T-helper 1 cell (primary cell): ENCODE measurements at places on chromosomes 5 and 9.
A peak's percentile ranks its signal among the peaks of the same experiment; 100 is the strongest.

DNA sequence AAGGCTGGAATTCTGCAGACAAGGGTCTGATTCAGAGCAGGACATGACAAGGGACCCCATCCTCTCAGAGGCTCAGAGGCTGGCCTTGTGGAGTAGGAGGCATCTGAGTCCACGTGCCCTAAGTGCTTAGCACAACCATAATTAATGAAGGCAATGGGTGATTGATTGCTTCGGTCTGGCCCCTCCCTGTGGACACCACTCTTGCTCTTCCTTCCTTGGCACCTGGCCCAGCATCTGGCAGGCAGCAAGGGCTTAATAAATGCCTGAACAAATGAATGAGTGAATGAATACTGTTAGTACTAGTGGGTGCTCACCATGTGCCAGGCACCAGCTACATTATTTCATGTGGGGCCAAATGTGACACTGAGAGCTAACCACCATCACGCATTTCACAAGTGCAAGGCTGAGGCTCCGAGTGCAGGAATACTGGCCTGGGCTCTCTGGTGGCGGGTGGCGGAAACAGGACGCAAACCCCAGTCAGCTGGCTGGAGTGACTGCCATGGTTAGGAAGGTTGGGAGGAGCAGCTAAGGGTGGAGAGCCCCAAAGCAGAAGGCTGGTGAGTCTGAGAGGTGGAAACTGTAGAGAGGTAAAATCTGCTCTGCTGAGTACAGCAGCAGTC lies 53.6 kb downstream of the ASS1 start:
- DNase-seq: no peak

DNA sequence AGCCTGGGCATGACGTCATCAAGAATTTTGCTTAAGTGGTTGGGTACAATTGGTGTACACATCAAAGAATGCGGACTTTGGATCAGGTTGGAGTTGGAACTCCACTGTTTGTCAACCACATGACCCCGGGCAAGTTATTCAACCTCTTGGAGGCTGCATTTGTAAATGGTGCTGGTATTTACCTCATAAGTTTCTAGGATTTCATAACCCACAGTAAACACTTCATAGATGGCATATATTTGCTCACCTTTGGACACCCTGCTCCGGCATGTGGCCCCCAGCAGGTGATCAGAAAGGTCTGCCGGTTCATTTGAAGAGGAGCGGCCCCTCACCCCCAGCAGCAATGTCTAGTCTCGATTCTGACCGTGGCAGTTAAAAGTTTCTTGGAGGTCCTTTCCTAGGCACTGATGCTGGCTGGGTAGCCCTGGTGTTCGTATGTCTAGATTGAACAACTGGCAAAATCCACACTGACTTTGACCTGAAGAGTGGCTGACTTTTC lies 60.6 kb downstream of the IL6ST start:
- DNase-seq: no peak

GRCh38 chr9:36152741-36153438 lies 16.3 kb upstream of the CCIN start:
- DNase-seq: no peak

GRCh38 chr5:147734894-147735293 lies 47.6 kb downstream of the JAKMIP2 start:
- no peak for DNase-seq

- DNase-seq: peak; percentile 8
Measured at GRCh38 chr5:157689942-157690689, 18.8 kb downstream of the C5orf52 start.

GRCh38 chr9:8660383-8660782 lies 860.8 kb upstream of the DMAC1 start:
- no peak for DNase-seq

DNA sequence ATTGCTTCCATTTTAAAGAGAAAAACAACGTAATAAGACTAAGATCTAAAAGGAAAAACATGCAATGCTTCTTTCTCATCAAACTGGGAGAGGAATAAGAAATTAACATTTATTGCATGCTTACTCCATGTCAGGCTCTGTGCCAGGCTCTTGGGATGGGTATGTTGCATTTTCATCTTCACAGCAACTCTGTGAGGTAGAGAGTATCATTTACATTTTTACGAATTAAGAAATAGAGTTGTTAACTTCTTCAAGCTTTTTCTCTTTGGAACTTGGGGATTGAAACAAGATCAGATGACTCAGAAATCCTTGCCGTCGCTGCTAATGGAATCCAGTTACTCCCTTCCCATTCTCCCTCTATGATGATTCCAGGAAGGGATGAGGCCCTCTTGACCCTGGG lies 39.5 kb downstream of the PDE8B start:
- no peak for DNase-seq

DNA sequence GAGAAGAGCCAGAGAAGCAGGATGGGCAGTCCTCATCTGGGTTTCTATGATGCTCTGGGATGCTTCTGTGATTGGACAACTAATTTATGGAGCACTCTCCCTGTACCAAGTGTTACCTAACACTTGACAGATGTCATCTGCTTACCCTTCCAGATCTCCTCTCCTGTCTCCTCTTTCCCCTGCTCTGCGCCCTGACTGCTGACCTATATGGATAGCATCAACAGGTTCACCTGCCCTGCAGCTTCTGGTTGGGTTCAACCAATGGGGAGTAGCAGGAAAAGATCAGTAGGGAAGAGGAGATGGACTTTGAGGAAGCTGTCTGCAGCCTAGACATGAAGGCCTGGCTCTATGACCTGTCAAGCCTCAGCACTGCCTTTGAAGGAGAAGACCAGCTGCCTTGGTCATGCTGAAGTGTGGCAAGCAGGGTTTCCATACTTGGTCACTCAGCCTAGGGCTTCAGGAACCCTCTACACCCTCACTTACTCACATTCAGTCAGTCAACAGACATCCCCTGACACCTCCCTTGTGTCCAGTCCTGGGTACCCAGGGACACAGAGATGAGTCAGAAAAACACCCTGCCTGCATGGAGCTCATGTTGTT lies 11.3 kb upstream of the P4HA2 start:
- DNase-seq: no peak

GRCh38 chr9:107600060-107600573 lies 110.5 kb upstream of the KLF4 start:
- no peak for DNase-seq

GRCh38 chr5:26761446-26761845 lies 276.9 kb downstream of the CDH9 start:
- no peak for DNase-seq

- DNase-seq: no peak
Measured at GRCh38 chr5:171422902-171423663, 3.6 kb downstream of the FGF18 start.

GRCh38 chr5:38596981-38597380 lies 40.5 kb upstream of the LIFR start:
- no peak for DNase-seq

DNA sequence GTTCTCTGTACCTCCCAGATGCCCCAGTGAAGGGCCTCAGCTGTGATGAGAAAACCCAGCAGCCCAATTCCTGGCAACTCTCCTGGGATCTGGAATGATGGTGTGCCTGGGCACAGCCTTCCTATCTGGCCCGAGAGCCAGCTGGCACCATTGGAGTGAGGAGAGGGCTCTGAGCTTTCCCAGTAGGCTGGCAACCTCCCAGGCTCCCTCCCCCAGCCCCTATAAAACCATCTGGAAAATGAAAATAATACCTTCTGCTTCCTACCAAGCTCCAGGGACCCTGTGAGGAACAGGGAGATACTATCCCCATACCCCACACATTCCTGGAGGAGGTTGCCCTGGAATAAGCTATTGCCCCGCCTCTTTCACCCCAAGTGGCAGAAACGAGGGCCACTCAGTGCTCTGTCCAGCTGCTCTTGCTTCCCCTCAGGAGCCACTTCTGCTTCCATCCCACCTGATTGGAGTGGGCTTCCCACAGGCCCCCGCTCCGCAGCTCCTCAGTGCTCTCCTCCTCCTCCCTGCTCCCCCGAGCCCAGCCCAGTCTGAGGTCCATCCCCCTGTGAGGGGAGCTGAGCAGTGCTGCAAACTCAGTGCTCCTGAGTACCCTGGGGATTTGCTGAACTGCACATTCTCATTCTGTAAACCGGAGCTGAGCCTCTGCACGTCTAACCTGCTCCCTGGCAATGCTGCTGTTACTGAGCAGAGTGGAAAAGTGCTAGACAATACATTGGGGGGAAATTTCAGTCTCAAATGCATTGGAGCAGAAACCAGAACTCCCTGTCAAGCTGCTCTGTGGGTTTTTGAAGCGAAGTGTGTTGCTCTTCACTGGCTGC lies 74.7 kb downstream of the THBS4 start:
- no peak for DNase-seq

DNA sequence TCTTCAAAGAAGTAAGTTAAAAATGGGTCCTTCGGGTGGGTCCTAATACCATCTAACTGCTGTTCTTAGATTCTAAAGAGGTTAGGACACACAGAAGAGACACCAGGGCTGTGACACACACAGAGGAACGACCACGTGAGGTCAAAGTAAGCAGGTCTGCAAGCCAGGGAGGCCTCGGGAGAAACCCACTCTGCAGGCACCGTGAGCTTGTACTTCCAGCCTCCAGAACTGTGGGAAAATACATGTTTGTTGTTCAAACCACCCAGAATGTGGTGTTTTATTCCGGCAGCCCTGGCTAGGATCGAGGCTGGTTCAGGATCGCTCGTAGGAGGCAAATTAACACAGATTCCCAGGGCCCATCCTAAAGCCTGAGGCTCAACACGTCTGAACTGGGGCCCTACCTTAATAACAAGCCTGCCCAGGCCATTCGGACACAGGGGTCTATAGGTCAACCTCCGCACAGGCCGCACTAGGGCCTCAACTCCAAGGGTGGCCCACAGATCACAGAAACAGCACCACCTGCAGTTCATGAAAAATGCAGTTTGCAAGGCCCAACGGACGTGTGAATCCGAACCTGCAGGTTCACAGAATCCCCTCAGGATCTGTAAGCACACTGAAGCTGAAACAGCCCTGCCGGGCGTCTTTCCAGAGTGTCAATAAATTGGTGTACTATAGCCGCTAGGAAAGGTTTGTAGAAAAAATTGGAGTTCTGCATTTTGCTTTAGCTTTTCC lies 7.1 kb downstream of the MED10 start:
- no peak for DNase-seq

GRCh38 chr9:99173570-99174504 lies 47.9 kb downstream of the ALG2 start:
- DNase-seq: no peak

DNA sequence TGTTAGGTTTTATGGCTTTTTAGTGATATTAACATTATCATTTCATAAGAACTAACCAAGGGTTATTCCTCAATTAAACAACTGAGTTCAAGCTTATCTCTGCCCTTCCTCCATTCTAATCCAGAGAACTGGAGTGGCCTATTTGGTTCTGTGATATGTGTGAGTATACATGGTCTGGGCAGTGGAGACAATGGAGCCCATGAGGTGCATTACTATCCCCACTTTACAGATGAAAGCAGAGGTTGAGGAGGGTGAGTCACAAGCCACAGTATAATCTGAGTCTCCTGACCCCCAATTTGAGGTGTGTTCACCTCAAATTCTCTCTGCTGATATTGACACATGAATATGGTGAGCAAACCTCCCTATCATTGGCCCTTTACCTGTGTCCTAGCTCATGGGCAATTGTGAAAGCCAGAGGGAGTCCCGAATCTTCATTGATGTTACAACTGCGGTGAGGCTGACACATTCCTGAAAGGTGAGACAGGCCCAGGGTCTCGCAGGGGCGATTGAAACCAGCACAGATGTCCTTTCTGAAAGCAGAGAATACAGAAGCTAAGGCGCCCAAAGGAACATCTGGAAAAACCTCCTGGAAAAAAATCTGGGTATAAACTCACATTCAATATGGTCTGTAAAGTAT lies 217.2 kb downstream of the TARS1 start:
- no peak for DNase-seq

- no peak for DNase-seq
Measured at GRCh38 chr9:93172666-93173364, 11.1 kb upstream of the WNK2 start.

DNA sequence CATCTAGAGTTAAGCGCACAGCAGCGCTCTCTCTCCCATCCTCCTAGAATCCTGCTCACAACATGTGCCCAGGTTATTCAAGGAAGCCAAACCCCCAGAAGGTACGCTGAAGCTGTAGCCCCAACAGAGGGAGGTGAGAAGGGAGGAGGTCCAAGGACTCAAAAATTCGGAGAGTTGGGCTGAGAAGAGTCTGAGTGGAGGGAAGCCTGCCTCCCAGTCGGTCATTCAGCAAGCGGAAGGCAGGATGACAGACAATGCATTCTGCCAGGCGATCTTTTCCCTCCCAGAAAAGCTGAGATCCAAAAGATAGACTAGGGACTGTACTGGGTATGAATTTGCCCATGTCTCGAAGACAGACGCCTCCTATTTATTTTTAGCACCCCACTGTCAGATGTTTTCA lies 189.2 kb downstream of the FRMD3 start:
- no peak for DNase-seq

DNA sequence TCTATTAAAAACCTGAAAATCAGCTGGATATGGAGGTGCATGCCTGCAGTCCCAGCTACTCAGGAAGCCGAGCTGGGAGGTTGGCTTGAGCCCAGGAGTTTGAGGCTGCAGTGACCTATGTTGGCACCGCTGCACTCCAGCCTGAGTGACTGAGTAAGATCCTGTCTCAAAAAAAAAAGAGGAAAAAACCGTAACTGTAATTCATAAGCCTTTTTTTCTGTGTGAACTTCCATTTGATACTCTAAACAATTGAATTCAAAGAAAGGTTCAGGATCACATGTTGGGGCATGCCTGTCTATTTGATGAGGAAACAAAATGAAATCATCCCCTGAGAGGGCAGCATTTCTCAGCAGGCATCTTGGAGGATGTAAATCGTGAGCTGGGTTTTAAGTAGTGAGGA lies 38.8 kb downstream of the ITGA2 start:
- DNase-seq: no peak

- no peak for DNase-seq
Measured at GRCh38 chr9:134303601-134304000, 22.7 kb upstream of the RXRA start.

GRCh38 chr9:112719696-112720095 lies 1.8 kb upstream of the INIP start:
- no peak for DNase-seq

DNA sequence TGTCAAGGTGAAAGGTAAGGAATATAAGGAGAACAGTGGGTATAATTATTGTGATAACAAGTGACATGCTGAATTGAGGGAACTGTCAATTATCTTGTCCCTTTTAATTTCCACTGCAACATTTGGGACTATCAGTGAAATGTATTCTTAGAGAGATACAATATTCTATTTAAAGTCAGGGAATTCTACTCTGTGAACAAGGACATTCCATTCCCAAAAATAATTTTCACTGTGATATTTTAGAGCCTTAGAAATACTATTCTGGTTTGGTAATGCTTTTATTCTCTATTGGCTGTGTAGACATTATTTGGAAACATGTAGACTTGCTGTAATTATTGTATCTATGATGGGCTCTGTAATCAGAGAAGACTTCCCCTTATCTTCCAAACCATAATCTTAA lies 248.0 kb upstream of the PCSK5 start:
- DNase-seq: no peak

GRCh38 chr5:181044662-181045305 lies 4.7 kb downstream of the BTNL9 start:
- no peak for DNase-seq
